ENCODE measurements at places on chromosomes 5 and 9.

DNA sequence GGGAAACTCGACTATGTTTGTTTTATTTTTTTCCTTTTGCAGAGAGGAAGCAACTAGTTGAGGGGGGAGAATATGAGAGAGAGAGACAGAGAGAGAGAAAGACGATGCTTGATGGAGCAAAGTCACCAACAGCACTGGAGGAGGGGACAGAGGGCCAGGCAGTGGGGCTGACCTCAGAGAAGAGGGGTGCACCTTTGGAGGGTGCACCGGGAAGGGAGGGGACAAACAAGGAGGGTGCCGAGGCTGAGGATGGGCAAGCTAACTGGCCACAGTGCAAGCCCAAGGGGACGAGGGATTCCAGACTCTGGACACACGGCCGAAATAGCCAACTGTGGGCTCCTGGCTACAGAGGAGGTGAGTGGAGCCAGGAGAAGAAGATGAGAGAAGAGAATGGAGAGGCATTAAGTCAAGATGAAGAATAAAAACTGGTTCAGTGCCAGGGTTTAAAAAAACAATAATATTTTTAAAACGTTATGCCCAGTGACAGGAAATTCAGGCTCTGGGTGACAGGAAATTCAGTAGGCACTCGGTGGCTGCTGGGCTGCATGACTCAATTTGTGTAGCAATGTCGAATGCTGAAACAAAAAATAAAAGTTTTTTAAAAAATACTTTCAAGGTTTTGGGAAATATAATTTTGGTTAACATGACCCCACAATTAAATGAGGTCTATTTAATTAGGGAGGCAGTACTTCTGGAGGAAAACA is 13.3 kb upstream of the GLRX start:
- DNase-seq, result no peak

DNA sequence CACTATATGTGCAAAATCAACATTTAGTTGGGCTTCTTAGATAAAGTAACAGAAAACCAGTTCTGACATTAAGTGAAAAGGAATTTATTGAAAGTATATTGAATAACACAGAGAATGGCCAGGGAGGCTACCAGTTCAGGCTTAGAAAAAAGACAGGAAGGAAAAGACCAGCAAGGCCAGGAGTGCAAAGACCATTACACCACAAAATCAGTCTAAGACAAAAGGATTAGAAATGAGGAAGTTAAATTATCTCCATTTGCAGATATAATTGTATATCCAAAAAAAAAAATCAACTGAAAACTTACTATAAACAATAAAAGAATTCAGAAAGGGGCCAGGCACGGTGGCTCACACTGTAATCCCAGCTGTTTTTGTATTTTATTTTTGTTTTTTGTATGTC is 4.8 kb upstream of the TEX10 start:
- no peak for DNase-seq

GRCh38 chr9:33535541-33535940 is 11.5 kb downstream of the ANKRD18B start:
- no peak for DNase-seq

- DNase-seq, result no peak
These were observed 24.4 kb downstream of the TNC start for GRCh38 chr9:115093520-115093919.

DNA sequence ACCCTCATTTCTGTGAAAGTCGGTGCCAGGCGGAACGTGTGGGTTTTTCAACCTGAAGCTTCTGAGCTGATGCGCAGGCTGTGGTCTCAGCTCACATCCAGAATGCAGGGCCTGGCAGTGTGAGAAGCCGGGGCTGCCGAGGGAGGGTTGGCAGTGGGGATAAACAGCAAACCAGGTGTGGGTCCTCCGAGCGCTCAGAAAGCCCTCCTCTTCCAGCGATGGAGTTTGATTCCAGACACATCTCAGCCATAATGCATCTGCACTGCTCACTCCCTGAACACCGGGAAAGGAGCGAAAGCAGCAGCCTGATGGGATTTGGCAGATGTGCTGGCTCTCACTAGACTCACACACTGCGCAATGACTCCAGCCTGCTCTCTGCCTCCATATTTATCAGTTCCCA is 280.1 kb downstream of the HSPA4 start:
- DNase-seq, result no peak

- DNase-seq, result no peak
These were observed 825.0 kb downstream of the TLR4 start for GRCh38 chr9:118529210-118529609.

All from SK-N-SH (cell line).